NCI-H187 treated with DMSO at 0.1 percent for 48 hours (cell line): ENCODE measurements at places on chromosomes 2 and 18.

DNA sequence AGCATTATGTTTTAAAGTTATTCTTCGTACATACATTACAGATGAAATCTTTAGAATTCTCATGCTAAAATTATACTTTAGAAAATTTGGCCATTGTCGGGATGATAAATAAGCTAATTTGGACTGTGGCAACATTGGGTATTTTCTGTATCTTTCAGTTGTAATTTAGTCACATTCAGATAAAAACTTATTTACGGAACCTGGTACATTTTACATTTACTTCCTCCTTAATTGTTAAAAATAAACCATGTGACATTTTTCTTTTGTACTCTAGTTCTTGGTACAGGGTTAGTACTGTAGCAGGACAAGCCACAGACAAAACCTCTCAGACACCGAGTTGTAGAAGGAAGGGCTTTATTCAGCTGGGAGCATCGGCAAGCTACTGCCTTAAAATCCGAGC lies 4.2 kb downstream of the CNDP2 start:
- no peak for DNase-seq

DNA sequence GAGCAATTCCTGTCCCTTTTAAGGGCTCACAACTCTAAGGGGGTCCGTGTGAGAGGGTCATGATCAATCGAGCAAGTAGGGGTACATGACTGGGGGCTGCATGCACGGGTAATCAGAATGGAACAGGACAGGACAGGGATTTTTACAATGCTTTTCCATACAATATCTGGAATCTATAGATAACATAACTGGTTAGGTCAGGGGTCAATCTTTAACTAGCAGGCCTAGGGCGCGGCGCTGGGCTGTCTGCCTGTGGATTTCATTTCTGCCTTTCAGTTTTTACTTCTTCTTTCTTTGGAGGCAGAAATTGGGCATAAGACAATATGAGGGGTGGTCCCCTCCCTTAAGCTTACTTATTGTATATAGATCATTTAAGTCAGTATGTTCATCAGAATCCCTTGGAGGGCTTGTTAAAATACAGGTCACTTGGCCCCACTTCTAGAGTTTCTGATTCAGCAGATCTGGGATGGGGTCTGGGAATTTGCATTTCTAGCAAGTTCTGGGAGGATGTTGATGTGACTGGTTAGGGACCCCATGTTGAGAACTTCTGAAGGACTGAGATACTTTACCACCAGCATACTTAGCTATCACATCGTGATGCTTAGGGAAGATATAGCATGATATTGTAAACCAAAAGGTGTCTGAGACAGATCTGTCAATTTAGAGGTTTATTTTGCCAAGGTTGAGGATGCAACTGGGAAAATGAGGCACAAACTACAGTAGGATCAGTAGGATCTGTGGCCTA lies 2.8 kb upstream of the INPP4A start:
- no peak for DNase-seq

DNA sequence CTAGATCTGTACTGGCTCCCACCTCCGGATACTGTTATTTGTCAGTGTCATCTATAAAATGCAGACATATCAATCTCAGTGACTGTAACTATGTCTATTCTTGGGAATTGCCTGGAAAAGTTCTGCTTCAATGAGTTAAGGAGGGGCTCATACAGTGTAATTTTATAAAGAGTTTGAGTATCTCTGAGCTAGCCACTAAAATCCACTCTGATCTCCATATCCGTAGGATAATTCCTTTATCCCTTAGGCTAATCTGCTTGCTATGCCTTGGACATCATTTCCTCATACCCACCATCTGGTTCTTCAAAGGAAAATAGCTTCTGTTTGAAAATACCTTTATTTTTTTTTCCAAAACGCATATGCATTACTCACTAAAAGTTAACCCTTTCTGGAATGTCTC lies 863.2 kb downstream of the SUCLG1 start:
- no peak for DNase-seq

GRCh38 chr2:19796035-19796695 lies 105.6 kb downstream of the TTC32 start:
- no peak for DNase-seq

DNA sequence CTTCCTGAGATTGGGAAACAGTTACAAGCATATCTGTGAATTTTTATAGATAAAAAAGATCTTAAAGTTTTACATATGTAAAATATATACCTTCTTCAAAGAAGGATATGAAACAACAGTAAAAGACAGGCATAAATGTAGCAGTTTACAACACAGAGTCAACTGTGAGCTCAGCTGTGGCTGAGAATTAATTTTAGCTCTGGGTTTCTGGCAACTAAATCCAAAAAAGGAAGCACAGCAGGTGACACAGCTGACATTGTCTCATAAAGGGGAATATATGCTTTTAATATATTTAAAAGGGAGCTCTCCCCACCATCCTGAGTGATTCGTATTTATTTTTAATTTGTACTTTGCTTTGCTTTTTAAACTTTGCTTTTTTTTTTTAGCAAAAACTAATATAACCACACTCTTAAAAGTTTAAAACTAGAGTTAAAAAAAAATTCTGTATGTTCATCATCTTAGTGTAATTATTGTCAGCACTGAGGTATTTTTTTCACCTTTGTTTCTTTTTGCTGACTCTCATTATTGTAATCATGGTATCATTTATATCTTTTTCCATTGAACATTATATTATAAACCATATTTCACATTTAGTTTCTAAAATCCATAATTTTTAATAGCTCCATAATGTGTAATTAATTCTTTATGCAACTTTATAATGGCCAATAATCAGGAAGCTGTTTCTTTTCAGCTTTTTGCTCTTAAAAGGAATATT lies 6.7 kb downstream of the TUBB6 start:
- no peak for DNase-seq

- no peak for DNase-seq
Observed at GRCh38 chr2:207086136-207086535, 79.6 kb downstream of the KLF7 start.

- no peak for DNase-seq
Observed at GRCh38 chr2:27270131-27270530, 5.1 kb upstream of the DNAJC5G start.

- DNase-seq = no peak
Observed at GRCh38 chr2:121175326-121175725, 109.7 kb downstream of the TFCP2L1 start.

GRCh38 chr2:88709181-88709631 lies 17.7 kb downstream of the RPIA start:
- no peak for DNase-seq

- no peak for DNase-seq
Observed at GRCh38 chr2:71157124-71157793, 26.8 kb downstream of the MPHOSPH10 start.

DNA sequence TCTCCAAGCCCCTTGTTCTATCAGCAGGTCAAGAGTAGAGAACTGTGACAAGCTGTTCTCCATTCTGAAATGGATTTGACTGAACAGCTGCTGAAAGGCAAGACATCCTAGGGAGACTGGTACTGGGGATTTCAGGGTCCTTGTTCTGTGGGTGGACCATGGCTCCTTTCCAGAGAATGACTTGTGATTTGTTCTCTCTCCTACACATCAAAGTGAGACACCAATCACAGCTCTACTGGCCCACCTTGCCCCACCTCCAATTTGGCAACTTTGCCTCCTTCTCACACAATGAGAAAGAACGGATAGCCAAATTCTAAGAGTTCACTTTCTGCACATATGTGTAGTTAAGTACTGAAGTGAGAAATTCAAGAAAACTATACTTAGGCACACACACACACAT lies 67.4 kb downstream of the BCL11A start:
- no peak for DNase-seq

- no peak for DNase-seq
Observed at GRCh38 chr2:67666386-67667053, 269.4 kb downstream of the ETAA1 start.

DNA sequence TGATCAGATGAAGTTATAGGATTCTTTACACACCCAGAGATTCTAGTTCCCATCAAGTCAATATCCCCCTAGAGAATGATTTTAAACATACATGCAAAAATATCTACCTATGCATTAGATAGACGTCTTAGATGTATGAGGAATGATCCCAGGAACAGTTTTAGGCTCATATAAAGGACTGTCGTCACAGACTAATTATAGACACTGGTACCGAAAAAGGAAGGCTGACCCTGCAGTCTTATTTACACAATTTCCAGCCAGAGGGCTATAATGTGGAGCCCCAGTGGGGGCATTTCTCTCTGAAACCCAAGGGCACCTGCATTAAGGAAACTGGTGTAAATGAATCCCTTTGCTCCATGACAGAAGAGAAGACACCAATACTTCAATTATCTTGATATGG lies 170.4 kb downstream of the ZNF521 start:
- DNase-seq = no peak

DNA sequence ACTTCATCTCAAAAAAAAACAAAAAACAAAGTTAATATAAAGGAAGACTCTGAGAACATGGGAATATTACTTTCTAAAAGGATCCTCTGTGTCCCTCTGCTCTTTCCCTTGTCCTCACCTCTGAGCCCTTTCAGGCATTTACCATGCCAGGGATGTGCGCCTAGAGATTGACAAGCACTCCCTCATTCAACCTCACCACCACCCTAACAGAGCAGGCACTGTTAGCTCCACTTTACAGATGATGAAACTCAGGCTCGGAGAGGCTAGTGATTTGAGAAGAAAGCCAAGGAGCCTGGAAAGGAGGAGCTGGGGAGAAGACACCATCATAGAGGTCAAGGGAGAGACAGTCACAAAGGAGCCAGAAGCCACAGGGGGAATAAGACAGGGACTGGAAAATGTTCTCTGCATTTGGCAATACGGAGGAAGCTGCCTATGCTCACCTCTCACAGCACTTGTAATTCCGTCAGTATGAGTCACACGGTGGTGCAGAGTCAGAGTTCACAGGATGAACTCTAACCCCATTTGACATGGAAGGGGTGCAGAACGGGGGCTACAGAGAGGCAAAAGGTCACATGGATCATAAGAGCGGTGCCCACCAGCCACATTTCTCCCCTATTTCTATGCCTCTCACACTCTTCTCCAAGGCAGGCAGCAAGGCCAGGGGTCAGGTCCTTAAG lies 101.8 kb upstream of the NFU1 start:
- no peak for DNase-seq

DNA sequence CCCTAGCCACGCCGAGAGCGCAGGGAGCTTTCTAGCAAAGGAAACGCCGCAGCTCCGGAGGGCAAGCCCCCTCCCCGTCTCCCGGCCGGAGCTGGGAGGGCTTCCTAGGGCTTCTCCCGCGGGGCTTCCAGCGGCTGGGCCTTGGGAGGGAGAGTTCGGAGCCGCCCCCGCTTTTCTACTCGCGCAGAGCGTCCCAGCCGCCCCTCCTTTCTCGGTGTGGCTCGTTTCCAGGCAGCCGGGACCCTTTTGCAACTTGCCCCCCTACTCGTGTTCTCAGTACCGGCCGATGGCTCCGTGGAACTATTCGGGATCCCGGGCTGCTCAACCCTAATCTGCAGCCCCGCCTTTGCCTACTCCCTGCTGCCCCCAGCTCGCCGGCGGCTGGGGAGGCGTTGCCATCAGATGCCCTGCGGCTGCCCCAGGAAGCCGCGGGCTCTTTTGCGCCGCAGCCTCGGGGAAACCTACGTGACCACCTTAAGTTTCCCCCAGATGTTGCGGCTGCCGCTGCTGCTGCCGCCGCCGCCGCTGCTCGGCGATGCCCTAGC lies 1.5 kb upstream of the NR4A2 start:
- DNase-seq = no peak

GRCh38 chr2:38060236-38061018 lies 15.5 kb downstream of the CYP1B1 start:
- no peak for DNase-seq

- no peak for DNase-seq
Observed at GRCh38 chr2:187614756-187615155, 60.5 kb upstream of the TFPI start.

DNA sequence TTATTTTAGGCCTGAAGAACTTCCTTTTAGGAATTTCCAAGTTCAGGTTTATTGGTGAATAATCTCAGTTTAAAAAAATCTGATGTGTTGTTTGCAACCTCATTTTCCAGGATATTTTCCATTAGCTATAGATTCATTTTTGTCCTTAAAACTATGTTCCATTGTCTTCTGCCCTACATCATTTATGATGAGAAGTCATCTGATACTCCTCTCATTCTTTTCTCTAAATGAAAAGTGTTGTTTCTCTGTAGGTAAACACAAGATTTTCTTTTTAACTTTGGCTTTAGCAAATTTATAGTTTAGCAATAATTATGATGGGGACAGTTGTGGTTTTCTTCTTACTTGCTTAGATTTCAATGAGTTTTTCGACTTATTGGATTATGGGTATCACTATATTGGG lies 427.3 kb downstream of the DCDC2C start:
- no peak for DNase-seq

DNA sequence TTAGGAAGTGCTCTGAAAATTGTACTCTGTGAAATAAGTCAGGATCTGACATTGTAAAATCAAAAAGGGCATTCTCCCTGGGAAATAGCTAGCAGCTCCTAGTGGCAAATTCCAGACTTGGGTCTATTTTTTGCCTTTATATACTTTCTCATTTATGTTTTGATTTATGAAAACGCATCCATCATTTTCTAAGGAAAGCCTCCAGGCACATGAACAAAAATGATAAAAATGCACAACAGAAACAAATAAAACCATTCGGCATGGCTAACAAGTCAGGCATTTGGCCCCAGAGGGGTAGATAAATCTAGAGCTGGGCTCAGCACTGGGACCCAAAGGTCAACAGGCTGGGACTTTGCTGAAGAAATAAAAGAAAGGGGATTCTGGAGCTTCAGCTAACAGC lies 167.0 kb downstream of the BCL11A start:
- DNase-seq = no peak

DNA sequence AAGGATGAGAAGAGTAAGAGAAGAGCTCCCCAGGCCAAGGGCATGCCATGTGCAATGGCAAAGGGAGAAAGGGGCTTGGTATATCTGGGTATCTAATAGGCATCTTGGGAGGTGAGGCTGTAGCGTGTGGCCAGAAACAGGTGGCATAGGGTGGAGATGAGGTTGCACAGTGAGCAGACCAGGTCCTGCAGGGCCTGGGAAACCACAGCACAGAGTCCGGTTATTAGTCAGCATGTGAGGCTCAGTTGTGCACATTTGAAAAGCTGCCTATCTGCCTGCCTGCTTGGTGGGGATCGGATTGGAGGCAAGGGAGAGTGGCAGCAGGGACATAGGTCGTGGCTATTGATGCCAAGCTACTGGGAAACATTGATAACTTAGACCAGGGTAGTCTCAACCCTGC lies 190.6 kb downstream of the TPGS2 start:
- no peak for DNase-seq

DNA sequence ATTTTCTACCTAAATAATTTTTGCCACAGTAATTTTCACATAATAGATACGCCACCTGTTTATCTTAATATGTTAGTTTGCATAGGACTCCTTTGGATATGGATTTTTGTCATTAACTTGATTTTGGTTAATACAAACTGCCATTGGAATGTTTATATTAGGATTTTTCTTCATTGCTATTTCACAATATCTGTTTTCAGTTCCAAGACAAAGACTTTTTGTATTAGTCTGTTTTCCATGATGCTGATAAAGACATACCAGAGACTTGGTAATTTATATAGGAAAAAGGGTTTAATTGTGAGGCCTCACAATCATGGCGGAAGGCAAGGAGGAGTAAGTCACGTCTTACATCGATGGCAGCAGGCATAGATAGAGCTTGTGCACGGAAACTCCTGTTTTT lies 503.1 kb upstream of the TMEFF2 start:
- DNase-seq = no peak
